ENCODE measurements at places on chromosomes 1 and 21. TPM values are rescaled to one million over a fixed set of nuclear protein-coding genes. Genes with fewer than 3 reads are reported as not detected.

GRCh38 chr1:200372885-200373181, 37.0 kb downstream of the ZNF281 start:
- no peak for DNase-seq

DNA sequence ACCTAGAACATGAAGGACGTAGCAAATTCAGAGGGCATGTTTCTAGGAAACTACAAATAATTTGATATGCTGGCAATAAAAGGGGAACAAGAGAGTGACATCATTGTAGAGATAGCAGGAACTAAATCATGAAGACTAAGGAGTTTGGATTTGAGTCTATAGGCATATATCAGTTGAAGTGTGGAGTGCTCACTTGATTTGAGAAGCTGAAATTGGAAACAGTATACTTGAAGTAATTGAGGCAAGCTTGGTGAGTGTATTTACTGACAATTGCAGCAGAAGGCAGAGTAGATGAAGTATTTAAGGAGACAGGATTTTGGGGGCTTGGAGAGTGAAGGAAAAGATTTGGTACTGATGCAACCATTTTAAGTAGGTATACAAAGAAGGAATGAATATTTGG, 6.4 kb upstream of the TMCO2 start:
- DNase-seq, result no peak

DNA sequence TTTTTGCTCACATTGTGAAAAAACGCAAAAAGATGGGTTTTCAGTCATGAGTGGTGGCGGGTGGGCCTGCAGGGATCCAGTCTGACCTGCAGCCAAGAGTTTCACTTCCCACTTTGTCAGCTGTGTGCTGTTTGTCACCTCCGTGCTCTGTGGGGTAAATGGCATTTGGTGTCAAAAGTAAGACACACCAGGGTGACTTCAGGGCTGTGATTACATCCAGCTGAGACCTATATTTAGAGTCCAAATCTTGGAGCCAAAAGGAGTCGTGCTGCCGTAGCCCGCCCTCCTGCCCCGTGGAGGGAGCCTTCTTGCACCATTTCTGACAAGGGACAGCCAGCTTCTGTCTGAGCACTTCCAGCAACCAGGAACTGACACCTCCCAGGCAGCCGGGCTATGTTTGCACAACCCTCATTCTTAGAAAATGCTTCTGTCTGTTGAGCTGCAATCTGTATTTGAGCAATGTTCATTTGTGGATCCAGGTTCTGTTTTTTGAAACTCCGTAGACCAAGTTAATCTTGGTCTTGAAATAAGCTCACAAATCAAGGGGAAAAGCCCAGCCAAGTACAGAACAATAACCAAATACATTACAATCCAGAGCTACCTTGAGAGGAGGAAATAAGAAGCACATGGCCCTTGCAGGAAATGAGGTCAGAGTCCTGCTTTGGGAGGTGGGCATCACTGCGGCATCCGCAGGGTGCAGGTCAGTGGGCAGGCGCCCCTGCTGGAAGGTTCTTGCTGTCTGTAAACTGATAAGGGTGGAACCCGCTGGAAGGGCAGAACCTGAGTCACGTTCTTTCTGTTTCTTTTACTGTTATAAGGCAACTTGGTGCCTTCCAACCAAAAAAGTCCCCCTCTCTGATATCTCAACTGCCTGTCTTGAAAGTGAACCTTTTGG, 14.4 kb downstream of the ABCG1 start:
- peak; percentile 77 for DNase-seq

DNA sequence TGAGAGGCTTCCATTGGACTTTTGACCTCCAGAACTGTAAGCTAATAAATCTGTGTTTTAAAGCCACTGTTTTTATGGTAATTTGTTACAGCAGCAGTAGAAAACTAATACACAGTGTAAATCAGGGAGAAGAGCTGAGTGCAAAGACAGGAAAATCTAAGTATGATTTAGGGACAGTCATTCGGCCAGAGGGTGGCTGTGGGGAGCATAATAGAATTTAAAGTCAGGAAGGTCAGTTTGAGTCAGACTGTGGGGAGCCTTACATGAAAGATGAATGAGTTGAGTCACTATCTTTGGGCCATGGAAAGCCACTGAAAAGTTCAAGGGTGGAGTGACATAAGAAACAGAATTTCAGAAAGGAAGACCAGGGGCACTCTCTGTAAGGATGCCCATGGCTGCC, 52.4 kb upstream of the SSX2IP start:
- no peak for DNase-seq

DNA sequence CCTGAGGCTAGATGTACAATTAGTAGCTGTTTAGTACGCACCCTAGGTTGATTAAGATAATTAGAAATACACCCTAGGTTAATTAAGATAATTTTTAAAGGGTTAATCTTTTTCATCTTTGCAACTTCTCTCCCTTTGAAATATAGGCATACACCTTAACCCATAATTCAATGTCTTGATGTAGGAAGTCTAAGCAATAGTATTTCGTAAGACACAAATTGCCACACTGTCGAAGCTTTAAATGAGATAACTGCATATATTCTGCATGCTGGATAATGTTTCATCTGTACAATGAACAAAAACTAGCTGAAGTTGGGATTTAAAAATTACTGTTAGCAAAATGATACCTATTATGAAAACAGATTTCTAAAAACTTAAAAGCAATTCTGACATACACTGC, 122.9 kb downstream of the EVI5 start:
- no peak for DNase-seq

- peak; percentile 76 for DNase-seq
Observed at GRCh38 chr1:10510520-10511493, 36.1 kb downstream of the PEX14 start.

- DNase-seq, result no peak
Observed at GRCh38 chr1:108570128-108570527, 10.2 kb downstream of the EEIG2 start.

FCRL2 gene
- not detected for total RNA-seq

DNA sequence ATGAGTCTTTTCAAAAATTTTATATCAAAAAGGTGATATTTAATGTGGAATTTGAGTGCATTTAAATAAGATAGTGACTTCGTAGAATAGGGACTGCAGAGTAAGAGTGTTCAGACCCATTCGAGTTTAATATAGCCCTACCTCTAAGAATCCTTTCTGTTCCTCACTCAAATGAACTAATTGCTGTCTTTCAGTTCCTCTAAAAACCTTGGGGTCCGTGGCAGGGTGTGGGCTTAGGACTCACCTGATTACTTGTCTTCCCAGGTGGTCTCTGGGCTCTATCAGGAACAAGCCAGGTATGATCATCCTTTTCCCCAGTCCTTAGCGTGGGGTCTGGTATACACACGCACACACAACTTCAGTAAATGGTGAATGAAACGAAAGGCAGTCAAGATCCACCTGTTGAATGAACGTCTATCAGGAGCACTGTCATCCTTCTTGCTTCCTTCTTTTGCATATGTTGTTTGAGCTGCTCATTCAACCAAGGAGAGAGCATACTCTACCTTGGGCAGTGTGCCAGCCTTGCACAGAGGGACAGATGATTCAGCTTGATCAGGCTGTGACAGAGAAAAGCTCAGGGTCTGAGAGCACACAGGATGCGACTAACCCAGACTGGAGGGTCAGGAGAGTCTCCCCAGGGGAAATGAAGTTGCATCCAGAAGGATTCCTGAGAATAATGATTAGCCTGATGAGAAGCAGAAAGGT, 1.2 kb upstream of the RNF11 start:
- DNase-seq, result peak; percentile 66

DNA sequence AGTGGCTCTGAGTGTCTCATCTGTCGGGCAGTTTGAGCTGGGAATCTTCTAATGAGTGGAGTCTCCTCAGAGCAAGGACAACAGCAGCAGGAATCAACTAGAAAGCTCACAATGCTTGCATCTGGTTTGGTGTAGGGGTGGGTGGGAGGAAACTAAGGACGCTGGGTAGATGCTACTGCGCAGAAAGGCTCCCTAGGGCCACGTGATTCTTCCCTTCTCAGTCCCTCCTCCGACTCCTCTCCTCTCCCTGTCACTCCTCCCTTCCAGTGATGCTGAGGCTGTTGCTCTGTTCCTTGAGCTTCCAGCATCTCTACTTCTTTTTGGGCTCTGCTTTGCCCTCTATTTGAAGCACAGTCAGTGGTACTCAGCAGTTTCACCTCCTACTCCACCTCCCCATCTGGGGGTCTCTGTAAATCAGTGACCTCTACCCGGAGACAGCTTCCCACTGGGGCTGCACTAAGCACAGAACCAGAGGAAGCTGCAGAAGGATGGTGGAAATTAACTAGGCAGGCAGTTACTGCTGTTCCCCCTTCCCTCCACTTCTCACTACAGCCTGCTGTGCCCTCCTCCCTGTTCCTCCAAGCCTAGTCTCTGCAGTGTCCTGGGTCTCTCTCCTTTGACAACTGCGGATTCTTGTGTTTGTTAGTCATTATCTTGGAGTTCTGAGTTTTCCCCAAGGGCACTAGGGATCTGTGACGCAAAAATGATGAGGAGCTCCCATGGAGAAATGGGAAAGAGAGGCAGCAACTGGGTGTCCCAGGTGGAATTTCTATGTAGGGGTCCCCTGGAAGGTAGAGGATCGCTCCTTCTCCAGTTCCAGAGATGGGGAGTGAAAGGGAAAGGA, 5.8 kb downstream of the LINGO4 start:
- DNase-seq, result no peak

DNA sequence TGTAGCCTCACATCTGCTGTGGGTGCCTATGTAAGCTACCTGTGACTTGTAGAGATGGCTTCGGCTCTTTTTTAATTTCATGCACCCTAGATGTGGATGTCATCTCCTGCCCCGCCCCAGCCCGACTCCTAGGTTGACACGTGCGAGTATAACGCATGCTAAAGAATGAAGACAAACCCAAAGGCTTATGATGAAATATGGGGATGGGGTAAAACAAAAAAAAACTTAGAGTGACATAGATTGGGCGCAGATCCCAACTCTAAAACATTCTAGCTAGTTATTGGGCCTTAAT, 613 bp upstream of the ERO1B start:
- DNase-seq, result peak; percentile 16

LRRC8B gene
- total RNA-seq, result 39.5 TPM

GRCh38 chr1:183069562-183070216, 46.5 kb downstream of the LAMC1 start:
- DNase-seq, result no peak

All from CD8-positive, alpha-beta memory T cell (primary cell).